ENCODE measurements at places on chromosomes 5 and 9.
A peak's percentile ranks its signal among the peaks of the same experiment; 100 is the strongest.

GRCh38 chr5:34001241-34001841 lies 6.5 kb downstream of the AMACR start:
- peaks cover 9% of the 10 kb centered on the region for H3K36me3 ChIP-seq
- H3K4me1 ChIP-seq = peaks cover 7% of the 10 kb centered on the region
- no peak overlapping the region for H3K27ac ChIP-seq

GRCh38 chr5:7871653-7872052 lies 2.7 kb downstream of the MTRR start:
- H3K27ac ChIP-seq = no peak overlapping the region
- no peak overlapping the region for H3K4me3 ChIP-seq
- DNase-seq = no peak
- peaks cover 8% of the 10 kb centered on the region for H3K36me3 ChIP-seq
- peaks cover 24% of the 10 kb centered on the region for H3K4me1 ChIP-seq

GRCh38 chr5:5454391-5454790 lies 31.9 kb downstream of the ICE1 start:
- no peak overlapping the region for H3K4me3 ChIP-seq
- no peaks in the 10 kb centered on the region for H3K27me3 ChIP-seq
- no peak overlapping the region for H3K27ac ChIP-seq
- no peaks in the 10 kb centered on the region for H3K4me1 ChIP-seq

DNA sequence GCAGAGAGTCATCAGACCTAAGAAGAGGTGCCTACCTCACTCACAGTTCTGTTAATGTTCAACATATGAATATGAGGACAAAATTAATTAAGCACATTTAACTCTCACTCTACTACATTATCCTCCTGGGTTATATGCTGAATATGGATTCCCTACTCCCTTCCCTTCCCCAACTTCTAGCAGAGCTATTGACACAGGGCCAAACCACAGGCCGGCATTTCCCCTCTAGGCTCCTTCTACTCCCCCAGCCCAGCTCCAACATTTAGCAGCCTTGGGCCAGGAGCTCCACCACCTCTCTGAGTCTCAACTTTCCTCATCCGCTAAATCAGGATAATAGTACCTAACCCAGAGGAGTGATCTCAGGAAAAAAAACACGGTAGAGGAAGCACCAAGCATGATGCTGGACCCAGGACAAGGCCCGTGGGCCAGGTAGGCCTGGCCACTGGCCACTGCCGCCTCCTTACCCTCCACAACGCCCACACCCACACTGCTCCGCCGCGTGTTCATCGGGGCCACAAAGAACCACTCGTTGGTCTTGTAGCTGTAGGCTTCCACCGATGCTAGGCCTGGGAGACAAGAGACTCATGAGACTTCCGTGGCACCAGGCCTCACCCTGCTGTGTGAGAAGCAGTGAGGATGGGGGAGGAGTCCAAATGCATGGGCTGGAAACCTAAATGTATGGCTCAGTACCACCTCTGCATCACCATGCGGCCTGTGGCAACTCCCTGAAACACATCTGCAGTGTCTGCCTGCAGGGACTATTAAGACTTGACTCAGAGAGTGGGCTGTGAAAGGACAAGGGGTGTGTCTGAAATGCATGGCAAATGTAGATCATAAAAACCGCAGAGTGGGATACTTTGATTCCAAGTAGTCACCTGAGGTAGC lies 98.8 kb downstream of the KLHL3 start:
- no peak for DNase-seq
- H3K4me3 ChIP-seq = no peak overlapping the region
- H3K36me3 ChIP-seq = no peaks in the 10 kb centered on the region
- H3K4me1 ChIP-seq = no peaks in the 10 kb centered on the region
- no peak overlapping the region for H3K27ac ChIP-seq

DNA sequence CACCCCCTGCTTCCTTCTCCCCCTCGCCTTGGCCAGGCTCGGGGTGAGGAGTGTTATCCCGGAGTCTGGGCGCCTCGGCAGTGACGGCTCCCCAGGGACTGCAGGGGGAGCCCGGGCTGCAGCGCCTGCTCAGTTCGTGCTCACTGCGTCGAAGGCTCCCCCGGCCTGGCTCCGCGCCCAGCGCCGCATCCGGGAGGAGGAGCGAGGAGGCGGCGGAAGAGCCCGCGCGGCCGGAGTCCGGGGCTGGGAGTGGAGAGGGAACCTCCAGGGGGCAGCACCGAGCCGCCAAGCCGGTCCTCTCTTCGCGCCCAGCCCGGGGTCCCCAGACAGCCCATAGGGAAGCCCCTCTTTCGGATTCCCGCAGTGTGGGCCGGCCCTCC lies 1.3 kb upstream of the EGR1 start:
- H3K4me1 ChIP-seq = peaks cover 32% of the 10 kb centered on the region
- DNase-seq = peak; percentile 97
- peak overlapping the region; percentile 96 for H3K27ac ChIP-seq
- H3K27me3 ChIP-seq = no peaks in the 10 kb centered on the region
- peaks cover 22% of the 10 kb centered on the region for H3K36me3 ChIP-seq
- H3K4me3 ChIP-seq = peak overlapping the region; percentile 85

DNA sequence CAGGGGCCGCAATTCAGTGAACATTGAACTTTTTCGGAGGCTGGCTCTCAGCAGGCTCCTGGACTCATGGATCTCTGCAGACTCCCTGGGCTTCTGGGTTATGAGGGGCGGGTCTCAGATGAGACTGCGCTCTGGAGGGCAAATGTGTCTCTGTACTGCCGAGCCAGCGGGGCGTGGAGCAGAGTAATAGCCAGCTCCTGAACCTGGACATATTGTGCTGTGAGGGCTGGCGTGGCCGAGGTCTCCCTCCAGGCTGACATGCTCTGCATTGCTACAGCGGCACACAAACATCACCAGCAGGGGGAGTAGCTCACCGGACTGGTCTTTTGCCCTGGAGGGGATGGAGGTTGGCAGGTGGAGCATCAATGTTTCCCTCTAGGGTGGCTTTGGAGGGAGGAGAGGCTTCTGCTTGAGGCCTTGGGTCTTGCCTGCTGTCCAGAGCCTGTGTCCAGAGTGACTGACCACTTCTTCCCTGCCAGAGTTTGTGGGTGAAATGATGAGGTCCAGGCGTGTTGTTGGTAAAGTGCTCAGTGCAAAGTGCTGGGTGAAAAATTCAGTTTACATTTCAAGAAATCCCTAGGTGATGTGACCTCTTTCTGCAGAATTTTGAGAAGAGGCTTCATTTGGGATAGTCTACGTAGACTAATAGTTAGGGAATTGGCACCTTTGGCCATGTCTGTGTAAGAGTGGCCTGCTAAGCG lies 10.9 kb upstream of the GADD45G start:
- DNase-seq = peak; percentile 61
- peaks cover 8% of the 10 kb centered on the region for H3K27me3 ChIP-seq
- no peaks in the 10 kb centered on the region for H3K36me3 ChIP-seq
- no peak overlapping the region for H3K4me3 ChIP-seq
- H3K27ac ChIP-seq = no peak overlapping the region

DNA sequence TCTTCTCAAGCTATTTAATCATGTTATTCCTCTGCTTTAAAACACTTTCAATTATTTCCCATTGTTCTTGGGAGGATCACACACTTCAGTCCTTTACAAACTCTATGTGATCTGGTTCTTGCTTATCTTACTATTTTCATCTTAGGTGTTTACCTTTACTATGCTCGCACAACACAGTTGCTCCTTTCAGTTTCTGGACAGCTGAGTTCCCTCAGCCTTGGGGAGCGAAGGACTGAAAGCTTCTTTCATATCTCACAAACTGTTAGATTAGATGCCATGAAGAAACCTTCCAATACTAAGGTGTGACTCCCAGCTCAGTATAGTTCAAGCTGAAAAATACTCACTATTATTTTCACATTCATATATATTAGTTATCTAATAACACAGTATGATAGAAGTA lies 117.9 kb downstream of the CDC42SE2 start:
- no peak overlapping the region for H3K4me3 ChIP-seq
- 0 out of 2 replicates have a peak, but pooled peaks cover 8% of the 10 kb centered on the region for H3K4me1 ChIP-seq
- no peak overlapping the region for H3K27ac ChIP-seq
- no peak for DNase-seq
- H3K27me3 ChIP-seq = no peaks in the 10 kb centered on the region

- H3K36me3 ChIP-seq = no peaks in the 10 kb centered on the region
- H3K27ac ChIP-seq = no peak overlapping the region
- no peak overlapping the region for H3K4me3 ChIP-seq
- no peaks in the 10 kb centered on the region for H3K4me1 ChIP-seq
- DNase-seq = no peak
Measured at GRCh38 chr5:51657340-51658240, 274.3 kb downstream of the ISL1 start.

- H3K4me3 ChIP-seq = no peak overlapping the region
- no peak overlapping the region for H3K27ac ChIP-seq
- peak; percentile 65 for DNase-seq
- no peaks in the 10 kb centered on the region for H3K27me3 ChIP-seq
Measured at GRCh38 chr5:15285901-15286583, 213.9 kb upstream of the FBXL7 start.

- no peaks in the 10 kb centered on the region for H3K27me3 ChIP-seq
- H3K4me1 ChIP-seq = no peaks in the 10 kb centered on the region
- H3K4me3 ChIP-seq = no peak overlapping the region
Measured at GRCh38 chr5:148014276-148014675, 49.5 kb upstream of the SPINK5 start.

- H3K27ac ChIP-seq = no peak overlapping the region
- H3K4me3 ChIP-seq = no peak overlapping the region
- no peak for DNase-seq
- H3K27me3 ChIP-seq = no peaks in the 10 kb centered on the region
Measured at GRCh38 chr5:66741394-66741793, 145.2 kb downstream of the MAST4 start.

DNA sequence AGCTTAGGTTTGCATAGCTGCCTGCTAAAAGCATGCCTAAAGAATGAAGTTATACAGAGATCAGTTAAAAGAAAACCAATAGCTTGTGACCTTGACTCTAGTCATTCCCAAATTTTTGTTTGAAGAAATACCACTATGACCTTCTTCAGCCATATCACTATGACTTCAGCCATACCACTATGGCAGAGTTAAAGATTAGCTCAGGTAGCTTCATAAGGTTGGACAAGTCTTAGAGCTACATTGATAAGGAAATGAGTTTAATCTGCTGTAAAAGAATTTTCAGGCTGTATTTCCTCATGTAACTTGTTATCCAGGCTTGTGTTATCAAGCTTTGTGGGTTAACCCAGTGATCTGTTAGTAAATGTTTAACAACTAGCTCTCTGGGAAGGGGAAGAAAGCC lies 30.7 kb downstream of the C6 start:
- H3K4me1 ChIP-seq = no peaks in the 10 kb centered on the region
- no peaks in the 10 kb centered on the region for H3K36me3 ChIP-seq
- no peak for DNase-seq

GRCh38 chr5:156178117-156178516 lies 148.8 kb upstream of the SGCD start:
- H3K27ac ChIP-seq = no peak overlapping the region
- no peaks in the 10 kb centered on the region for H3K36me3 ChIP-seq
- H3K4me3 ChIP-seq = no peak overlapping the region
- H3K4me1 ChIP-seq = no peaks in the 10 kb centered on the region
- no peak for DNase-seq
- no peaks in the 10 kb centered on the region for H3K27me3 ChIP-seq

DNA sequence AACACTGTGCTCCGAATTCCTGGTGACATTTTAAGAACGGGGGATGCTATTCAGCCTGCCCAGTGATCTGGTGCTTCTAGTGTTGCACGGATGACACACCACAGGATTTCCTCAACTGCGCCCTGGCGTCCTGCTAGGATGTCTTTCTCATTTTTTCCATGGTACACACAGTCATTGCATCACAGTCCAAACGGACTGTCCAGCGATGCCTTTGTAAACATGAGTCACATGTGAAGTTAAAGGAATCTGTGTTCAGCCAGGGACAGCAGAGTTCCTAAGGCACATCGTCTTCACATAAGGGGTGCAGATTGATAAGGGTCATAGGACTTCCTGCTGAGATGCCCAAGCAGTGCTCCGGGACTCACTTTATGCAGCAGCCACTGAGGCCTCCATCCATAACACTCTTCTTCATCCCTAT lies 9.3 kb upstream of the PTPN3 start:
- H3K36me3 ChIP-seq = no peaks in the 10 kb centered on the region
- H3K4me1 ChIP-seq = no peaks in the 10 kb centered on the region
- peaks cover 30% of the 10 kb centered on the region for H3K27me3 ChIP-seq
- no peak overlapping the region for H3K4me3 ChIP-seq
- DNase-seq = peak; percentile 89

- peaks cover 24% of the 10 kb centered on the region for H3K4me1 ChIP-seq
- DNase-seq = peak; percentile 39
- H3K27me3 ChIP-seq = no peaks in the 10 kb centered on the region
- 0 out of 2 replicates have a peak, but pooled peaks cover 6% of the 10 kb centered on the region for H3K36me3 ChIP-seq
- no peak overlapping the region for H3K4me3 ChIP-seq
- H3K27ac ChIP-seq = no peak overlapping the region
Measured at GRCh38 chr5:126358525-126358924, 64.7 kb upstream of the GRAMD2B start.

DNA sequence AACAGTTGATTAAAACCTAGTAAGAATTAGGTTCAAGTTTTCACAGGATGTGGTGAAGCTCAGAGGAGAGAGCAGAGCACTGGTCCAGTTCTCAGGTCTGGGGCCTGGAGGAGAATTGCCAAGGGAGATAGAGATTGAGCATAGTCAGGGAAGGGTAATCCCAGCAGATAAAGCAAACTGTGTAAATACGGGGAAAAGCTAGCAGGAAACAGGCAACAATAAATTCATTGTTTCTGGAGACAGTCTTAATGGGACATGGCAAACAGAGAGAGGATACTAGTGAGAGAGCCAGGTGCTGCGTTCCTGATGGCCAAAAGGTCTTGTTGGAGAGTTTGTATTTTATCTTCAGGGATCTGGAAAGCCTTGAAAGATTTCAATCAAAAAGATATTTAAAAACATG lies 333.0 kb downstream of the PDE4D start:
- H3K4me1 ChIP-seq = no peaks in the 10 kb centered on the region
- no peaks in the 10 kb centered on the region for H3K27me3 ChIP-seq
- H3K27ac ChIP-seq = no peak overlapping the region
- no peak for DNase-seq
- H3K4me3 ChIP-seq = no peak overlapping the region

- H3K4me1 ChIP-seq = no peaks in the 10 kb centered on the region
- no peak overlapping the region for H3K27ac ChIP-seq
- no peaks in the 10 kb centered on the region for H3K36me3 ChIP-seq
Measured at GRCh38 chr9:97852399-97853055, 499 bp upstream of the FOXE1 start.

GRCh38 chr5:119367502-119368237 lies 11.9 kb downstream of the TNFAIP8 start:
- H3K4me1 ChIP-seq = peaks cover 43% of the 10 kb centered on the region
- H3K36me3 ChIP-seq = no peaks in the 10 kb centered on the region
- DNase-seq = peak; percentile 76
- H3K4me3 ChIP-seq = no peak overlapping the region

- H3K36me3 ChIP-seq = no peaks in the 10 kb centered on the region
- no peaks in the 10 kb centered on the region for H3K4me1 ChIP-seq
- H3K27ac ChIP-seq = no peak overlapping the region
Measured at GRCh38 chr9:6405371-6405770, 7.6 kb upstream of the UHRF2 start.

GRCh38 chr9:122367065-122367464 lies 3.8 kb upstream of the PTGS1 start:
- no peak overlapping the region for H3K4me3 ChIP-seq
- no peaks in the 10 kb centered on the region for H3K36me3 ChIP-seq
- no peaks in the 10 kb centered on the region for H3K27me3 ChIP-seq
- no peak overlapping the region for H3K27ac ChIP-seq
- H3K4me1 ChIP-seq = peaks cover 18% of the 10 kb centered on the region

Data from GM23248 (cell line).